ENCODE measurements at places on chromosomes 7 and 10. TPM values are rescaled to one million over a fixed set of nuclear protein-coding genes. Genes with fewer than 3 reads are reported as not detected.

DNA sequence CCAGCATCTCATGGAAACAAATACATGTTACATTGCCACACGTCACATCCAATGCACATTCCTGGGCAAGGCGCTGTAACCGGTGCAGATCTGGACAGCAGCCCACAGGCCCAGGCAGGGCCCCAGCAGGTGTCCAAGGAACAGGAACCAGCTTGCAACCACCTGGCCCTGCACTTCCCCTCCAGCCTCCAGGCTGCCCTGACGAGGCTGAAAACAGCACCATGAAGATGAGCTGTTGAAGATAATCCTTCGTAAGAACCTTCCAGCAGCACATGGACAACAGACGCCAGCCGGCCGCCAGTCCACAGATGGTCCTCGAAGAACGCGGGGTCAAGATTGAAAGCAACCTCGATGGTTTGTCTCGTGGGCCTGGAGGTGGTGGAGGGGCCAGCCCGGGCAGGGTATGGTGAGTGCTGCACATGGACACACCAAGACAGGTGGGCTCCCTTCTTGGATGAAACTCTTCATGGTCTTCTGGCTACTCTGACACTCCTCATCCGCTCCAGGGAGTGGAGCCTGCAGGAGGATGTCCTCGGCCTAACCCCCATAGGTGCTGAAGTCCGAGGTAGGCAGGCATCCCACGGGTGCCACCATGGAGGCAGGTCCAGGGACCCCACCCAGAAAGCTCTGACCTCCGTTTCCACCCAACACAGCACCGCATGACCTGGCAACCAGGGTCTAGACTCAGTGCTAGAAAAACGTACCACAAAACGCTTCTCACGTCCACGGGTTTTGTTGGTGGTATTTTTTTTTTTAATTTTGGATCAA, 22.9 kb downstream of the PDGFA start:
- no peaks in the 10 kb centered on the region for H3K36me3 ChIP-seq
- H3K27ac ChIP-seq: no peak overlapping the region
- H3K27me3 ChIP-seq: no peaks in the 10 kb centered on the region
- no peak overlapping the region for H3K4me3 ChIP-seq
- H3K4me1 ChIP-seq: peaks cover 7% of the 10 kb centered on the region

The HMX2 gene
- total RNA-seq: 1.1 TPM

DNA sequence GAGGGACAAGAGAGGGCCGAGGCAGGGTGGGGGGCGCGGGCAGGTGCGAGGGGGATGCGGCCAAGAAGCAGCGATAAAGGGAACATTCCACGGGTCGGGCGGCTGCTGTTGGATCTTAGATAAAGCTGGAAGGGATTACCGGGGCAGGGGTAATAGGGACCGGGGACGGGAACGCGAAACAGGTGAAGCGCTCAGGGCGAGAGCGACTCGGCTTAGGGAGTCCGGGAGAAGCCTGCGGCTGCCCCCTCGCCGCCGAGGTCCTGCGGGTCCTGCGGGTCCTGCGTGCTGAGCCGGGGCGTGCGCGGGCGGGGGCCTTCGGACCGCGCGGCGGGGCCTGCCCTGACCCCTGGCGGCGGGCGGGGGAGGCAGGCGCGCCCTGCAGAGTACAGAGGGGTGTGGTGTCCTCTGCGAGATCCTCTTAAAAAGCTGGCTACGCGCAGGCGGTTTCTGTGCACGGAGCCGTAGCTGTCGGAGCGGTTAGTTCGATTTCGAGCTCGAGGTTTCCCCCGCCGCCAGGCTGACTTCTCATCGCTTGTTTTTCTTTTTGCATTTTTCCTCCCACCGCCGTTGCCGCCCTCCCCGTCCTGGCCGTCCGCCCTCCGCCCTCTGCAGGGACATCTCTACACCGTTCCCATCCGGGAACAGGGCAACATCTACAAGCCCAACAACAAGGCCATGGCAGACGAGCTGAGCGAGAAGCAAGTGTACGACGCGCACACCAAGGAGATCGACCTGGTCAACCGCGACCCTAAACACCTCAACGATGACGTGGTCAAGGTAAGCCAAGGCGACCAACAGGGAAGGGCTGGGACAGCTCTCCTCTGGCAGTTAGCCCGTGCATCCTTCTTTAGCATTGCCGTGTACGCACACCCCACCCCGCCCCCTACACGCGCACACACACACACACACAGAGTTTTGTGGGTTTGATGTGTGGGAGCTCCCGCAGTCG, 1.4 kb downstream of the CAV1 start:
- H3K27ac ChIP-seq: no peak overlapping the region
- peak; percentile 78 for DNase-seq
- H3K27me3 ChIP-seq: peaks cover 86% of the 10 kb centered on the region
- H3K4me3 ChIP-seq: peak overlapping the region; percentile 94
- H3K4me1 ChIP-seq: peaks cover 29% of the 10 kb centered on the region
- H3K36me3 ChIP-seq: no peaks in the 10 kb centered on the region

The NUDT13 gene
- 1.3 TPM for total RNA-seq

DNA sequence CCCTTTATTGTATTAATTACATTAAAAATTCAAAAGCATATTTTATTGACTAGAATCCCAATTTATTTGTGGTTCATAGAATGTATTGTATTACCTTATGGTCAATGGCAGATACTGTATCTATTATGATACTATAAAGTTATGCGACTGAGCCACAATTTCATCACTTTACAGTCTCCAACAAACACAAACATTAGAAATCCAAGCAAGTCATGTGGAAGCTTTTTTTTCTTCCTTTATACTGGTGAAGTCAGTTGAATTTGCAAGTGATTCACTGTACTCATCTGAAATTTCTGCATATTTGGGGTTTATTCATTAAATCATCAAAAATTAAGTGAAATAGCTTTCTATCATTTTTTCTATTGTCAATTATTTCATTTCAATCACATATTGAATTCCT, 54.3 kb downstream of the BMPER start:
- DNase-seq: no peak
- H3K36me3 ChIP-seq: no peaks in the 10 kb centered on the region
- no peaks in the 10 kb centered on the region for H3K4me1 ChIP-seq
- H3K27ac ChIP-seq: no peak overlapping the region
- peaks cover 12% of the 10 kb centered on the region for H3K27me3 ChIP-seq
- H3K4me3 ChIP-seq: no peak overlapping the region

DNA sequence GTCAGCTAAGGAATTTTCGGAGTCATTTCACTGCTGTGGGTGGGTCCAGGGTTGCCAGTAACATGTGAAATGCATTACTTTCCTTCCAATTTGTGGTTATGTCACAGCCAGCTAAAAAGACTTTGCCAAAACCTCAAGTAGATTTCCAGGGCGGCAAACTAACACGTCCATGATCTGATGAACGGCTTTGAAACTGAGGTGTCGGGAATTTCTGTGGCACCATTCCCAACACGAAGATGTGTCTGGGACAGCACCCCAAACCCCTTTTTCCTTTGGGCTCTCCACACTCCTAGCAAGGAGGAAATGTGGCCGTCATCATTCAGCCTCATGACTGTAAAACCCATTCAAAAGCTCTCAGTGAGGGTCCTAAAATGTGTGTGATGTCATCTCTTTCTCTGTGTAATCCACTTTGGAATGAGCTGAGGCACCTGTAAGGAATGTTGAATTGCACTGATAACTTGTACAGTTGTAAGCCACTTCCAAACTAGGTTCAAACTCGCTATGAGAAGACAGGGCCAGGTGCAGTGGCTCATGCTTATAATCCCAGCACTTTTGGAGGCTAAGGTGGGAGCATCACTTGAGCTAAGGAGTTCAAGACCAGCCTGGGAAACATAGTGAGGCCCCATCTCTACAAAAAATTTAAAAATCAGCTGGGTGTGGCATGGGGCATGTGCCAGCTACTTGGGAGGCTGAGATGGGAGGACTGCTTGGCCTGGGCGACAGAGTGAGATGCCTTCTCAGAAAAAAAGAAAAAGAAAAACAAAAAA, 146.1 kb upstream of the FRMD4A start:
- no peaks in the 10 kb centered on the region for H3K4me1 ChIP-seq
- no peak overlapping the region for H3K4me3 ChIP-seq
- no peaks in the 10 kb centered on the region for H3K36me3 ChIP-seq
- H3K27ac ChIP-seq: no peak overlapping the region

DNA sequence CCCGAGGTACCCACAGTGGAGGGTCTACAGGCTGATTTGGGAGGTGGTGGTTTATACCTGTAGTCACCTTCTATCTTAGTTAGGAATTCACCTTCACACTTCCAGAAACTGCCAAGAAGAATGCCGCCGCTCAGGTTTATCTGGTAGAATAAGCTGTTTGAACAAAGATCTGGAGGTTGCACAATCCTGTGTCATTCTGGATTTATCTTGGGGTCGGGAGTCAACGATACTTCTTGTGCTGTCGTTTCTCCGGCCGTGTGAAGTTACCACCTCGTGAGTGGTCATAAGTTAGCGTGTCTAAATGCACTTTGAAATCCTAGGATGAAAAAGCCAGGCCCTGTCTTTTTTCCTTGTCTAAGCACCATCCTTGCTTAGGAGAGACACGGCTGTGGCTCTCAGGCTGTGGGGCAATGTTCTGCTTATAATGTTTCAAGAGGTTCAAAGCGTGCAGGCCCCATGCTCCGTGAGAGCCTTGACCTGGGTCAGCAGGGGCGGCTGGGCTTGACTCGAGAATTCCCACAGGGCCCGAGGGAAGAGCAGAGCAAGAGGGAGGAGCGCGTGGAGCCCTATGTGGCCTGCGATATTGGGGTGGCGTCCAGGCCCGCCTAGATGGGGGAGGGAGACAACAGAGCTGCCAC, 35.5 kb downstream of the GRIFIN start:
- H3K4me1 ChIP-seq: no peaks in the 10 kb centered on the region
- H3K36me3 ChIP-seq: no peaks in the 10 kb centered on the region
- H3K27ac ChIP-seq: no peak overlapping the region
- DNase-seq: no peak
- no peaks in the 10 kb centered on the region for H3K27me3 ChIP-seq
- no peak overlapping the region for H3K4me3 ChIP-seq

Measured in activated T-cell treated with anti-CD3 and anti-CD28 coated beads, Interleukin-2, amount 50 U/mL, for 72 hours (primary cell).